H9 (cell line): ENCODE measurements at places on chromosomes 1 and 21. TPM values are rescaled to one million over a fixed set of nuclear protein-coding genes. Genes with fewer than 3 reads are reported as not detected.

GRCh38 chr1:788835-789234, 102.4 kb upstream of the OR4F16 start:
- H3K27me3 ChIP-seq = no peaks in the 10 kb centered on the region
- no peak for DNase-seq
- no peaks in the 10 kb centered on the region for H3K4me1 ChIP-seq
- H3K4me3 ChIP-seq = no peak overlapping the region
- H3K27ac ChIP-seq = no peak overlapping the region
- H3K36me3 ChIP-seq = peaks cover 16% of the 10 kb centered on the region

GRCh38 chr21:44283948-44284347, 1.7 kb upstream of the AIRE start:
- H3K27ac ChIP-seq = no peak overlapping the region
- DNase-seq = no peak
- no peaks in the 10 kb centered on the region for H3K36me3 ChIP-seq
- H3K4me1 ChIP-seq = no peaks in the 10 kb centered on the region; the same call in 1 of the 2 replicates
- no peak overlapping the region for H3K4me3 ChIP-seq

GRCh38 chr1:91870322-91870721, 15.6 kb downstream of the TGFBR3 start:
- H3K27ac ChIP-seq = no peak overlapping the region
- H3K4me1 ChIP-seq = no peaks in the 10 kb centered on the region
- no peaks in the 10 kb centered on the region for H3K36me3 ChIP-seq
- DNase-seq = no peak
- H3K27me3 ChIP-seq = no peaks in the 10 kb centered on the region
- H3K4me3 ChIP-seq = no peak overlapping the region

GRCh38 chr21:42632771-42633690, 20.4 kb upstream of the PDE9A start:
- no peak for DNase-seq
- no peak overlapping the region for H3K4me3 ChIP-seq
- no peaks in the 10 kb centered on the region for H3K27me3 ChIP-seq
- H3K4me1 ChIP-seq = no peaks in the 10 kb centered on the region; the same call in 1 of the 2 replicates
- no peak overlapping the region for H3K27ac ChIP-seq

GRCh38 chr1:215704089-215704860, 137.2 kb downstream of the KCTD3 start:
- no peak overlapping the region for H3K4me3 ChIP-seq
- no peaks in the 10 kb centered on the region for H3K4me1 ChIP-seq
- no peaks in the 10 kb centered on the region for H3K27me3 ChIP-seq
- no peaks in the 10 kb centered on the region; the same call in 2 of the 3 replicates for H3K36me3 ChIP-seq
- no peak for DNase-seq

- H3K27ac ChIP-seq = no peak overlapping the region
- no peaks in the 10 kb centered on the region for H3K36me3 ChIP-seq
- H3K4me3 ChIP-seq = no peak overlapping the region
- DNase-seq = no peak
Observed at GRCh38 chr1:231591466-231591865, 35.1 kb upstream of the DISC1 start.

- DNase-seq = no peak
- no peak overlapping the region for H3K4me3 ChIP-seq
- no peak overlapping the region for H3K27ac ChIP-seq
- H3K27me3 ChIP-seq = no peaks in the 10 kb centered on the region
Observed at GRCh38 chr1:151923422-151923821, 14.1 kb upstream of the THEM4 start.

DNA sequence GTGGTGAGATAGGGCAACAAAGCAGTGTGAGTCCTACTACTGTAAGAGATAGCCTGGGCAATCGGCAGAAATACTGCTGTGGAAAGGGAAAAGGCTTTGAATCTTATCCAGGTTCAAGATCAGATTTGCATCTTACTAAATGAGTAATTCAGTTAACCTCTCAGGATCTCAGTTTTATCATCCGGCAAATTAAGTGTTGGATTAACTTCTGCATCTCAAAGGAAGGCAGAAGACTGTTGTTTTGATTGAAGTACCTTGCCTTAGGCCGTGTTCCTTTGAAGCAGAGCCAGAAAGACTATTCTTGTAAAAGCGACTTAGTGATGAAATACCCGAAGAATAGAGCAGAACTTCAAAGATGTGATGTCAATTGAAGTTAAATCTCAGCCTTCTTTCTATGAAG, 612.9 kb upstream of the USP24 start:
- H3K4me3 ChIP-seq = no peak overlapping the region
- H3K36me3 ChIP-seq = no peaks in the 10 kb centered on the region
- H3K27ac ChIP-seq = no peak overlapping the region
- no peak for DNase-seq
- no peaks in the 10 kb centered on the region for H3K4me1 ChIP-seq

Gene ALPL
- 84.8 and 92.9 TPM in 2 replicates for total RNA-seq

Gene NPPB
- total RNA-seq = 0.35 TPM in 1 of 2 replicates, not detected in the other

Gene HES3
- total RNA-seq = 89.9 and 93.4 TPM in 2 replicates

Gene KRTAP7-1
- total RNA-seq = not detected in 2 replicates

Gene TFF2
- total RNA-seq = not detected in 2 replicates

Gene EPRS1
- 121 and 128 TPM in 2 replicates for total RNA-seq

Gene DCLRE1B
- total RNA-seq = 12.0 and 13.4 TPM in 2 replicates
